Stimulated activated CD4-positive, alpha-beta T cell treated with anti-CD3 and anti-CD28 coated beads, Interleukin-15, amount 100 ng/mL, for 1 hour (primary cell): ENCODE measurements at places on chromosomes 7 and 10.

- DNase-seq = no peak
Measured at GRCh38 chr7:23226844-23227450, 19.6 kb upstream of the GPNMB start.

GRCh38 chr10:96283756-96284155 is 12.4 kb upstream of the BLNK start:
- DNase-seq = no peak

GRCh38 chr10:73940634-73941221 is 29.8 kb downstream of the PLAU start:
- DNase-seq = peak; percentile 80

DNA sequence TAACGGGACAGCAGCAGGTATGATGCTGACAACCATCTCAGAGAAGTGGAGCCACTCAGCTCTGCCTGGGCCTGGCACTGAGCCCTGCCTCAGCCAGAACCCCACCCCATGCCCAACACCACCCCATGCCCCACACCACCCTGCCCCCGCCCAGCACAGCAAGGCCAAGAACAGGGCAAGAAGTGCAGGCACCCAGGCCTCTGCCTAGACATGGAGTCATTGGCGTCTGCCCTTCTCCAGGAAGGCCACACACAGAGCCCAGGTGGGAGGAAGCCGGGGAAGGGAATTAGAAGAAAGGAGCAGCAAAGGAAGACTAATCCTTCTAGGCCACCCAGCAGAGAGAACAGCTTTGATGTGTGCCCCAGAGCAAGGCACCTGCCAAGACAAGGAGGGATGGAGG is 18.9 kb downstream of the CAMK2G start:
- DNase-seq = no peak

- no peak for DNase-seq
Measured at GRCh38 chr7:115124409-115124939, 202.6 kb downstream of the MDFIC start.

GRCh38 chr10:74548676-74549075 is 277.7 kb upstream of the KAT6B start:
- no peak for DNase-seq

DNA sequence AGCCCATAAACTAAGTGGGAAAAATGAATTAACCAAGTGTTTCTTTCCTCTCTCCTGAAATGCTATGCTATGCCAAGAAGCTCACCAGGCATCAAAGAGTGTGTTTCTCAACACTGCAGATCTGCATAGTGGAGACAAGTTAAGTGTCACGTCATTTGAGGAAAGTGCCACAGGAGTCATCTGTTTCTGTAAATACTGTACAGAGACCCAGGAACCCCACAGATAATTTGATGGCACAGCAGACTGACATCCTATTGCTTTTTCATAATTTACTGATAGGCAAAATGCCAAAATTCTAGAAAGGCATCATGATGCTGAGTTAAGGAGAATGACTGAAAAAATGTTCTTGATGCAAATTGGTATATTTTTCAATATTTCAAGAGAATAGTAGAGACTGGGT is 124.3 kb downstream of the NRCAM start:
- no peak for DNase-seq

DNA sequence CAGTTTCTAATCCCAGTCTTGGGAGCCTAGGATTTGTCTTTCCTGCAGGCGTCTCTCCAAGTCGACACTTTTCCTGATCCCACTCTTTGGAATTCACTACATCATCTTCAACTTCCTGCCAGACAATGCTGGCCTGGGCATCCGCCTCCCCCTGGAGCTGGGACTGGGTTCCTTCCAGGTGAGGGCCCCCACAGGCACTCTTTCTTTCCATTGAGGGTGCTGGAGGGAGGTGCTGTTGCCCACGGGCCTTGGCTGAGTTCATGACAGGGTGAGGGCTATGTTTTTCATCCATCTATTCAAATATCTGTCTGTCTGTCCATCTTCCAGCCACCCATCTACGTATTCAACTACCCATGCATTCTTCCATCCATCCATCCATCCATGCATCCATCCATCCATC is 12.6 kb downstream of the GHRHR start:
- no peak for DNase-seq

GRCh38 chr10:3935933-3936359 is 150.9 kb upstream of the KLF6 start:
- DNase-seq = no peak

- DNase-seq = no peak
Measured at GRCh38 chr10:78318305-78318704, 284.6 kb downstream of the RPS24 start.

DNA sequence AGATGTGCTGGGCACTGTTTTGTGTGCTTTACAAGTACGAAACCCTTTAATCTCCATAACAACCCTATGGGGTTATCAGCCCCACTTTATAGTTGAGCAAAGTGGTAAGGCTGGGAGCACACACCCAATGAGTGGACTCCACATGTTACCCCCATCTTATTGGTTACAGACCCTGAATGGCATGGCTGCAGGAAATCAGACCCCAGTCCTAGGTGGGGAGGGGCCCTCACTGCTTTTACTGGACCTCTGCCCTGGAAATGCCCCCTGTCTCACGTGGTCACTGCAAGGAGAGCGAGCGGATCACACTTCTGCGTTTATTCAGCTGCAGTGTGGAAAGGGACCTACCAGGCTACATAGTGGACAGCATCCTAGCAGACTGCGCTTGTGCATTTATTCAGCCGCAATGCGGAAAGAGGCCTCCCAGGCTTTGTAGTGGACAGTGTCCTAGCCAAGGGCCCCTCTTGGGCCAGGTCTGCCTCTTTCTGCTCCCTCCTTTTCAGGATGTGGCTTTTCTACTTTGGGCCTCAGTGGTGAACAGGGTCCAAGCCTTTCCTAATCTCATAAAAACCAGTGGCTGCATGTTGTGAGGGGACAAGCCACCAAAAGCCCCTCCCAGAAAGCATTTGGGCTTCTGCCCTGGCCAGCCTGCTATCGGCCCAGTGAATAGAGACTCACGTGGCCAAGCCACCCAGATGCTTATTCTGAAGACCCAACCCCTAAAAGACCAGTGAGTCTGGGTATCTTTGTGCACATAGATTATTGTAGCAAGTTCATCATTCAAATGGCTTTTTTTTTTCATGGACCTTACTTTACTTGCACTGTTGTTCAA is 405.7 kb upstream of the RNF32 start:
- no peak for DNase-seq

- DNase-seq = no peak
Measured at GRCh38 chr10:59131666-59132065, 44.8 kb upstream of the PHYHIPL start.

DNA sequence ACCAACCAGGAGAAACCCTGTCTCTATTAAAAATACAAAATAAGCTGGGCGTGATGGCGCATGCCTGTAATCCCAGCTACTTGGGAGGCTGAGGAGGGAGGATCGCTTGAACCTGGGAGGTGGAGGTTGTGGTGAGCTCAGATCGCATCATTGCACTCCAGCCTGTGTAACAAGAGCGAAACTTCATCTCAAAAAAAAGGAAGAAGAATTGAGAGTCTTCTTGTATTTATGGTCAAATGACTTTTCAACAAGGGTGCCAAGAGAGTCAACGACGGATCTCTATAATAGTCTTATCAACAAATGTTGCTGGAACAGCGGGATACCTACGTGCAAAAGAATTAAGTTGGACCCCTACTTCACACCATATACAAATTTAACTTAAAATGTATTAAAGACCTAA is 21.6 kb upstream of the JAZF1 start:
- no peak for DNase-seq

DNA sequence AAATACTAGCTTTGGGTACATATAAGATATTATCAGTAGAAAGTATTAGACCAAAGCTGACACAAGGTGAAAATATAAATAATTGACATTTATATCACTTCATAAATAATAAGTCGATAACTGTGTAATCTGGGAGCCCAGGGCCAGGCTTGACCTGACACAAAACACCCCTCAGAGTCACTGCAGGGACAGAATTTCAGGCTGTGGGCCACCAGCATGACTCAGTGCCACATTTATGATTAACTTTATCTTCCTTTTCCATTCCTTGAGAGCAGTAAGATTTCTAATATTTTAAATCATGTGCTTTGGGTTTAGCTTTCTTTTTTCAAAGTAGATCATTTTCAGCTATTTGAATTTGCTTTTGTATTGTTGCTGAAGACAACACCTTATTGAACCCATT is 102.9 kb upstream of the NFE2L3 start:
- DNase-seq = no peak

GRCh38 chr10:102465466-102465865 is 14.1 kb upstream of the C10orf95 start:
- no peak for DNase-seq

DNA sequence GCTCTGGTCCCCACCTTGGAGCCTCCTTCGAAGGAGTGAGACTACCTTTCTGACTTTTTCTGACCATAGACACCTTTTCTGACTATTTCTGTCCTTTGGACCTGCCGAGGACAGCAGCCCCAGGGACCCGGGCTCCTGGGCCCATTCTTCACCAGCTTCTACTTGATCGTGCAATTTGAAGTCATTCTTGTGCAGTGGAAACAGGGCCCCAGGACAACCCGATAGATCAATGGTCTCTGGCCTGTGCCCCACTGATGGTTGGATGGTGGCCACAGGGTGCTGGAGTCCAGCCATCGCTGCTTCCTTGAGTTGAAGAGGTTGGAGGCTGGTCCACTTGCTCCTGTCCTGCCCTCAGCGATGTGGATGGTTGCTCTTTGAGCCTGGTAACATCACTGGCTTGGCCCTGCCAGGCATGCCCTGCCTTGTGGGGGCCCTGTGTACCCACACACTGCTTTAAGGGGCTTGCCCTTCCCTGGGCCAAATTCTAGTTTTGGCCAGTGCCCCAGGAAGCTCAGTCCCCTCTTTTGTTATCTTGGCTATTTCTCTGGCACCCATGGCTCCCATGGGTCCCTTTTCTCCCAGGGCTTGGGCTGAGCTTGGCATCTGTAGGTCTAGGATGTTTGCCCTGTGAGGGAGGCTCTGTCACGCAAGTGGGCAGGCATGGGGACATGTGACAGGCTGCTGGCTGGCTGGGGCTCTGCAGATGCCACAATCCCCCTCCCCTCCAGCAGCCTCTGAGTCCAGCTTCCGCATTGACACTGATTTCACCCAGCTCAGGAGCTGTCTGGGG is 375.6 kb upstream of the NUPR2 start:
- DNase-seq = no peak

GRCh38 chr7:108009873-108010272 is 6.9 kb upstream of the LAMB1 start:
- DNase-seq = no peak

- DNase-seq = no peak
Measured at GRCh38 chr10:22183771-22184461, 33.9 kb downstream of the EBLN1 start.

DNA sequence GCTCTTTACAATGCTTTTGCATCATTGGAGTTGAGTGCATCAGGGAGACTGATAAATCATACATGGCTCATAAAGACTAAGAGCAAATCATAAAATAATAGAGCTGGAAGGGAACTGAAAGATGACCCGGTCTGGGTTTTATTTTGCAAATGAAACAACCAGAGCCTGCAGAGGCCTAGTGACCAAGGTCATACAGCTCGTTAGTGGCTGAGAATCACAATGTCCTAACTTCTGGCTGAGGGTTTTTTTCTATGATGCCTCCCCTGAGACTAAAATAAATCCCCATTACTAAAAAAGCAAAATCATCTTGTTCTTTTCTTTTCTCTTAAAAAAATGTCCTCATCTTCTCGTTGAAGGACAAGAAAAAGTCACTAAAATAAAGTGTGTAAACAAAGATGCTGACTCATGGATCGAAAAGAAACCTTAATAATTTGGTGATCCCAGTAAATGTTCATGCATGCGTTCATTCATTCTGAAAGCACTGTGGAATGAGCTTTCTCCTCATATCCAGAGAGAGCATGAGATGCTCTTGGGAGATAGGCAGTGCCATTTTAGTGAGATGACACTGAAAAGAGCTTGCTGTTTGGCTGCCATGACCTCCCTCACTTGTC is 107.8 kb upstream of the PHYHIPL start:
- no peak for DNase-seq

DNA sequence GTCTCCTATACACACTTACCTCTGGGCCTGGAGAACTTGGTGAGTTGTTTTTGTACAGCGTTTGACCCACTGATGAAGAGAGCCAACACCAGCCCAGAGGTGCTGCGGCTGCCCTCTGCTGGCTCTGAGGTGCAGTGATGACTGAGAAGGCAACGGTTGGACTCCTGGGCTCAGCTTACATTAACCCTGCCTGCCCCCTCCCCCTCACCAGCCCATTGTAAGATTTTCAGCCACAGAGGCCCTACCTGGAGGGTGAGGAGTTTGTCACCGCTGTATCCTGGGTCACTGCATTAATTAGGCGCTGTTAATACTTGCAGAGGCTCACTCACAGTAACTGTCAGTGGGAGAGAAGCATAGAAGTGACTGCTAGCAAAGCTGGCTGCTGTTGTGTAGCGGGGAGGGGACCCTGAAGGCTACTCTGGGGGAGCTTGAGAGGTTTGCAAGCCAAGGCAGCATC is 19.0 kb upstream of the ANKRD2 start:
- DNase-seq = peak; percentile 48

DNA sequence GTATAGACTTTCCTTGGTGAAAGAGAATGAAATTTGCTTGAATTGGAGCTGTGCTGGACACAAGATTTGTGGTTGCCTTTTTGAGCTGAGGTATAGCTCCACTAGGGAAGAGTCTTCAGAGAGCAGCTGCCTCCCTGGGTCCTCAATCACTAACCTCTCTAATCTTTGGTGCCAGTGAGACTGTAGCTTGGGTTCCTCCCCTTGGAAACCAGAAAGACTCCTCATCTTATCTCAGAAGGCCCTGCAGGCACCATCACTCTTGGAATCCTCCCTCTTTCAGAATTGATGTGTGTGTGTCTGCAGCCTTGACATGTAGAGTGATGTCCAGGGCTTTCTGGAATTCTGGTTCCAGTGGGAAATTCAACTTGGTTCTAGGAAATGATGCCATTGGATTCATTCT is 426.5 kb downstream of the RPS24 start:
- DNase-seq = no peak

DNA sequence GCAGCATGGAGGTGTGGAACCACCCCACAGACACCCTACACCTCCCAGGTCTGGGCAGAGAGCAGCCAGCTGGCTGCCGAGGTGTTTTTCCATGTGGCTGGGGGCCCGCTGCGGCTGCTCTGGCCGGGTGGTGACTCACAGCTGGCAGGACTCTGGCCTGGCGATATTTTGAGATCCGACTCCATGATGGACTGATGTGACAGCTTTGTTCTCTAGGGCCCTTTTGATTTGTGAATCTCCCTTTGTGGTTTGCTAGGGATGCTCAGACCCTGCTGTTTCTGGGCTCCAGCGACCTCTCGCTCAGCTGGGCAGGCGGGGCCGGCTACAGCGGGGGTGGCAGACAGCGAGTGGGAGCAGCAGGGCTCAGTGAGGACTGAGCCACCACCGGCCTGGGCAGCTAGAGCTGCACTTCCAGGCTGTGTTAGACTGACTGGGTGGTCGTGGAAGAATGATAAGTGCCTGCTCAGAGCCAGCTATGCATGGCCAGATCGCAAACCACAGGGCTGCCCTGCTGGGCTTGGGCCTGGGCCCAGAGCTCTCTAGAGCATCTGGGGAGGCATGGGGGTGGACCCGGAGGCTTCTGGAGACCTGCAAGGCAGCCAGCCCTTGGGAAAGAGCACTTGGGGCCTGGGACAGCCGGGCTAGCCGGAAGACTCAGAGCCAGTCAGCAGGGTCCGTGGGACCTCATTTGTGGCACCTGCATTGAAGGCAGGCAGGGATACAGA is 46.2 kb upstream of the GDF10 start:
- no peak for DNase-seq

GRCh38 chr10:97936126-97936525 is 86.5 kb downstream of the GOLGA7B start:
- no peak for DNase-seq
